ENCODE measurements at places on chromosomes 6 and 20.

DNA sequence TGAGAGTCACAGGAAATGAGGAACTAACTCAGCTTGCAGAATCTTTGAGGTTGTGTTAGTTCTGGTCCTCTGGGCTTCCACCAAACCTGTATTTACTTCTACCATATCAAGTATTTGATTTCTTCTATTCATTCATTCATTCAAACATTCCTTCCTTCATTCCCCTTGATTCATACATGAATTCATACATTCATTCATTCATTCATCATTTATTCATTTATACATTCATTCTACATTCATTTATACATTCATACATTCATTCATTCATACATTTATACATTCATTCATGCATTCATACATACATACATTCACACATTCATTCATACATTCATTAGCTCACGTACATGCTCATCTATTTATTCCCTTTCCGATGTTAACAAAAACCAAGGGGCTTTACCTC is 120.3 kb downstream of the BMP7 start:
- DNase-seq, result no peak

DNA sequence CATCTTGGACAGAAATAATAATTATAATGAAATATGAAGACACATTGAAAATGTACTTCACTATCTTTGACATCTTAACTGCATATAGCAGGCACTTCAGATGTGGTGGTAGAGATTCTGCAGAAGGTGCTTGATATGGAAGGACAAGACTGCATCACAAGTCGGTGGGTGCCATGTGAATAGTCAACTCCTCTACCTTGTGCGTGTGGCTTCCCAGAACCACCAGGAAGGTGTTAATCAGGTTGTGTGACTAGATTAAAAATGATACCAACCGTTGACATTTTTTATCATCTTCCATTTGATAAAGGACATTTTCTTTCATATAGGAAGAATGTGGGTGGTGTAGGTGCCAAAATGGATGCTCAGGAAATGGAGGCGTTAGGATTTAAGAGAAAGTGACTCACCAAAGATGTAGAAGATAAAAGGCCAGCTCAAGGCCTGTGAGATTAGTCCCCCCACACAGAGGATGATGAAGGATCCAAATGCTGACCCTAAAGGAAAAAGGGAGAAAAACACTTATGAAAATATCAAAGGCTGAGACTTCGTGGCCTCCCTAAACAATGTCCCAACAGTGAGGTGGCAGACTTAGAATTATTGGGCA is 12.3 kb downstream of the SLC17A2 start:
- no peak for DNase-seq

DNA sequence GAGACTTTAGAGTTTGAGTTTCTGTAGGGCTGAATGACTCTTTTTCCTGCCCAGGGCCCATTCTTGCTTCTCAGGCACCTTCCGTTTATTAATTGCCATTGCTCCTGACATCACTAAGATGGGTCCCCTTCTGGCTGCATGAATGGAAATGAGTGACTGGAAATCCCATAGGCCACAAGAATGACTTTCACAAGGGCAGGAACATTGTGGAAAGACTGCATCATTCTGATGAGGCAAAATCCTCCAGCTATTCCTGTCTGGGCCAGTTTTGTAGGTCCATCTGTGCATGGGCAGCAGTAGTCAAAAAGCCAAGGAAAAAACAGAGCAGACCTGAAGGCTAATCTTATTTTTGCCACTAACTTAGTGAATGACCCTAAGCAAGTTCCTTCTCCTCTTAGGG is 19.3 kb downstream of the TMEM74B start:
- no peak for DNase-seq

DNA sequence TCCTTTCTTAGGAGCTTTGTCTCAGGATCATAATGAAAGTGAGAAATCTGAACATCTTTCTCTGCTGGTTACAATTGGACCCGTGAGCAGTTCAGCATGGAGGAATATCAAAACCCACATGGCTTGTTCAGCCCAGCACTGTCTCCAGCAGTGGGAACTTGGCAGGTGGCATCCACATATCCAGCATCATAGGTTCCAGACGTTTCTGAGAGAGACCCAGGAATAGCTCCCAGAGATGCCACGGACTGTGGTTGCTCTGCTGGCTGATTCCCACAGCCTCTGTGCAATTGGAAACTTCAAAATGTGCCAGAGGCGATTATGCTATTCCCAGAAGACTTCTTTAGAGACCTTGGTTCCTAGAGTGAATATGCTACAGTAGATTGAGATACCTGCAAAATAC is 76.4 kb downstream of the PHACTR2 start:
- DNase-seq, result no peak

DNA sequence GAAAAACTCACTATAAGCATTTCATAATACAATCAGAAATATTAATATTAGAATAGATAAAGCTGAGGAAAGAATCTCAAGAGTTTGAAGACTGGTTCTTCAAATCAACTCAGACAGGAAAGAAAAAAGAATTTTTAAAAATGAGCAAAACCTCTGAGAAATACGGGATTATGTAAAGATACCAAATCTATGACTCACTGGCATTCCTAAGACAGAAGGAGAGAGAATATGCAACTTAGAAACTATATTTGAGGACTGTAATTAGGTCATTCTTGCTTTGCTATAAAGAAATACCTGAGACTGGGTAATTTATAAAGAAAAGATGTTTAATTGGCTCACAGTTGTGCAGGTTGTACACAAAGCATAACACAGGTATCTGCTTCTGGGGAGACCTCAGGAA is 665.1 kb downstream of the RNF144B start:
- no peak for DNase-seq

DNA sequence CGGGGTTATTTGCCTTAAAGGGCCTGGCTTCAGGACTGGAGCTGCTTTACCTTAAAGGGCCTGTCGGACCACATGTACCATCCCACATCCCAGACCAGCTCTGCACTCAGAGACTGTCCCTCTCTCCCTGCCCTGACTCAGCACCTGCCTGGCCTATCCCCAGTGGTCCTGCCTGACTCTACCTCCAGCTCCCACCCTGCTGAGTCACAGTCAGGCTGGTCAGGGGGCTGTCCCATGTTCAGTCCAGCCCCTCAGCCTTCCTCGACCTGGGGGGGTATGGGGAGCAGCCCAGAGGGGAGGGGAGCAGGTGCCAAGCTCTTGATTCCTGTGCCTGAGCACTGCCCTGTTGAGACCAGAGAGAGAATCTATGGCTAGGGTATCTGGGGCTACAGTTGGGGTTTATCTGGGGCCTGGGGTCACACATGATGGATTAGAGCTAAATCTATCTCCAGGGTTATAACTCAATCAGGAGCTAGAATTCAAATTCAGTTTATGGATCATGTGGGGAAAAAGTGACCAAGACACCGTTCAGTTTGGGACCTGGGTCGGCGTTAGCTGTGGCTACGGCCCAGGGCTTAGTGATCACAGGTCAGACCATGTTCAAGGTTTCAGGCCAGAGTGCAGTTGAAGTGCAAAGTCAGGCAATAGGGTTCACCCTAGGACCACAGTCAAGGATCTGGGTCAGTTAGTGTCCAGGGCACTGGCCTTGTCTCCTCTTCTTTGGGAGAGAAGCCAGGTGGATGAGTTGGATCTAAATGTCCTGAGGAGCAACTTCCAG is 9.4 kb upstream of the TRIB3 start:
- DNase-seq, result no peak

DNA sequence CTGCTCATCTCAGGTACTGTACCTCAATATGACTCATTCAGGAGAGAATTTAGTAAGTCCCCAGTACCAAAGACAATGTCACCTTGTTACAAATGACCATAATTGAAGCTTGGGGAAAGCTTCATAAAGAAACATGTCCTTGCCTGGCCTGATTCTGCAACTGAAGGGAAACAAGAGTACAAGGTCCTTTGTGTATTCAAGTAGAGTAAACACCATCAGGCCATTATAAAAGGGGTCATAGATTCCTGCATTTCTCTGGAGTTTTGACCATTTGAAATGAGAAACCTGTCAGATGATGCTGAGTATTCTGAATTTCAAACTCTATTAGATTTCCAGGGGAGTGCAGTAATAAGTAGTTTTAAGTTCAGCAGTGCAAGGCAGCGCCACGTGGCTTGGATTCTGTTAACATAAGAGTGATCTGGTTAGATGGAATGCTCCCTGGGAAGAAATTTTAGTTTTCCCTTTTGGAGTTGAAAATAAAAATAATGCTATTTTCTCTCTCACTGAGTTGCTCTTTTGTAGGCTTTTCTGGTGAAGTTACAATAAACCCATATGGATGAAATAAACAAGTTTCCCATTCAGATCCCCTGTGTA is 1054.3 kb downstream of the EPHA7 start:
- no peak for DNase-seq

DNA sequence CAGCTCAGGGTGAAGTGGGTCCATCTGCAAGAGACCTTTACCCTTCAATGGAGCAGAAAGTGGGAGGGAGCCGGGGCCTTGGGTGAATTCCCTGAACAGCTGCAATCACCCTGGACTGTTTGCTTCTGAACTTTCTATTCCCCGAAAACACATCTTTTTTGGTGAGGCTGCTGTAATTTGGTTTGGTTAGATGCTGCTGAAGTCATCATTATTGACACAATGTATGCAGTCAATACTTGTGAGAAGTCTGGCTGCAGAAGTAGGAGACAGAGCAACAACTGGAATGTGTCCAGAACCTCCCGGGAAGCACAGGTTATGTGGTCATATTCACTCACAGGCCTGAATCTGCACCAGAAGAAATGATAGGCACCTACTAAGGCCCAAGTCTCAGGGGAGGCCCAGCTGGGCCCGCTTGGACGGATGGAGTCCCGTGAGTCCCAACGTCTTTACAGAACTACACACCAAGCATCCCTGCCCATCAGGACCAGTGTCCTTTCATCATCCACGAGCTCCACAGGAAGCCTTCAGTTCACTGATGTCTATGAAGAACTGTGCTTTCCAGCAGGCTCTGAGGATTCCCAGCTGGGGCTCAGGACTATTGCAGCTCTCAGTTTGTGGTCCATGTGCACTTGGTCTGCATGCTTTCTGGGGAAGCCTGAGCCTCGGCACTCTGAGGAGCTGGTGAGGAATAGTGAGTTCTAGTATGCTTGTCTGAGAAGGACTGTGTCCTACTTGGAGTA is 177.6 kb downstream of the THBS2 start:
- DNase-seq, result no peak

DNA sequence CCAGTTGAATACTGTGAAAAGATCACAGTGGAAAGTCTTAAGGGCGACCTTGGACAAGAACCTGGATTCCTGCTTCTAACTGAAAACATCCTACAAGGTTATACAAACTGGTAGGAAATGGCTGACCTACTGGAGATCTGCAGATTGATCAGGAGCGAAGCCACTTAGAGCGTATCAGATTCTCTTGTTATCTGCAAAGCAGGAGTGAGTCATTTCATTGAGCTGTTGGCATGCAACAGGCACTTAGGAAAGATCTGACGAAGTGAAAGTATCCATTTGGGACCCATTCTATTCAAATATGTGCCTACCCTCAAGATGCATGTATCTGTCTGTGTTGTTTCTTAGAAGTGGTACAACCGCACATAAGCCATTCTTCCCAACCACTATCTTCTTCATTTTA is 131.2 kb upstream of the RIN2 start:
- DNase-seq, result no peak

DNA sequence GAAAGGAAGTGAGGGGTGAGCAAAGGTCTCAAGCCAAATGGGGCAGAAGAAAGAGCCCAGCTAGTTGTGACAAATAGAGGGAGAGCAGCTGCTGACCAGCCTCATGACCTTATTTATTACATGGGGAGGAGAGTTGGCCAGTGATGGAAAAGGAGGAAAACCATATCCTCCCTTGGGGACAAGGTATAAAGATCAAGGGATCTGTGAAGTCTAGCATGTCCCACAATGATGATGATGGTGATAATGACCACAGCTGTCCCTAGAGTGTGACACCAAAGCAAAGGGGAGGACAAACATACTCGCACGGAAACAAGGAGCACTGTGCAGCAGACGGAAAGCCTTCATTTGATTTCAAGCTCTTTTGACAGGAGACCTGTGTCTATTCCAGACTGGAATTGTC is 190.4 kb upstream of the MCHR2 start:
- no peak for DNase-seq

DNA sequence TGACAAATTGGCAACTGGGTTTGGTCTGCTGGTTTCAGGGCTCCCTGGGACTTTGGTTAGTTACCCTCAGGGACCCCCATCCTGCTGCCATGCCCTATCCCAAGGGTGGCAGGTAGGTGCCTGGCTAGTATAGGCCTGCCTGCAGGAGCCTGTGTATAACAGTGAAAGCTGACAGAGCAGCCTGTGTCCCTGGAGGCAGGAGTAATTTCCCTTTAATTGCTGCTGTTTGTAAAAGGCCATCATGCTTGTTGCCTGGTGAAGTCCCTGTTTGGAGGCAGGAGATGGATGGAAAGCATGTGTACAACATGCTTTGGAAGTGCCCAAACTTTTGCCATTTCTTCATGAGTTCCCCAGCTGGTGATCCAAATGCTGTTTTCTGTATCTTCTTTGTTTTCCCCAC is 30.1 kb downstream of the CMTR1 start:
- DNase-seq, result no peak

GRCh38 chr20:60512443-60512842 is 554.2 kb downstream of the CDH26 start:
- no peak for DNase-seq

- no peak for DNase-seq
These were observed 1.6 kb downstream of the DSP start for GRCh38 chr6:7542874-7543624.

GRCh38 chr6:84763003-84763885 is 1.2 kb downstream of the TBX18 start:
- no peak for DNase-seq

GRCh38 chr20:50092436-50092835 is 20.5 kb downstream of the UBE2V1 start:
- no peak for DNase-seq

GRCh38 chr6:166174031-166174430 is 6.4 kb upstream of the TBXT start:
- no peak for DNase-seq

- DNase-seq, result no peak
These were observed 24.7 kb downstream of the RALGAPB start for GRCh38 chr20:38497246-38497935.

DNA sequence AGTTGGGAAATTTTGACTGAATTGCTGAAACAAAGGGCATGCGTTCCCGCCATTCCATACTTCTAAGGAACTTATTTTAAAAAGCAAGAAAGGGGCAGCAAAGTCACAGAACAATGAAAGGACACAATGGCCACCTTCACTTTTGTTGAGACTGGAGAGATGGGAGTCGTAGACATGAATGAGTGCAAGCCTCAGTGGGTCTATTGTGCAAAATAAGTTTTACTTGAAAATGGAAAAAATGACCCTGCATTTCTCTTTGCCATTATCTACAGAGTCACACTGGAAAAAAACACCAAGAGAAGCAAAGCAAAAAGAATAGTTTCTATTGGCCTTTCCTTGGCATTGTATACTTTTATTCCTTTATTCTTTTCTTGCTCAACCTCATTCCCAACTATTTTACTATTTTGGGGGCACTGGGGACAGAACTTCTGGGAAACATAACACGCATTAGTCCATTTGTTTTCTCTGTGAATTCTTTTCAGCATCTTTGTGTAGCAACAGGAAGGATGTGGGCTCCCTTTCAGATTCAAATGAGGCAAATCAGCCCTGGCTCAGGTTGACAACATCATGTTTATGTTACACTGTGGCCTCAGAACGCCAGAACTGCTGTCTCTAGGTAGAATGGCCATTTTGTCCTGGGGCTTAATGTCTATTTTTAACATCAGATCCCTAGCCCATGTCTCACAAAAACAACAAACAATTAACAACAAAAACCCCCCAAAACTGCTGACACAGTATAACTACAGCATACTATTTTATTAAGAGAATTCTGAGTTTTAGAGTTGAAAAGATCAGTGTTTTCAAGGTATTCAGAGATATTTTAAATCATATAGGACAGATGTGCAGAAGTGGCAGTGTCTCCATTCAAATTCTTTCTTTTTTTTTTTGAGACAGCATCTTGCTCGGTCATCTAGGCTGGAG is 122.2 kb downstream of the FYN start:
- DNase-seq, result no peak

- no peak for DNase-seq
These were observed 1.0 kb upstream of the HELZ2 start for GRCh38 chr20:63574829-63575743.
